ENCODE measurements at places on chromosomes 12 and 14.
A peak's percentile ranks its signal among the peaks of the same experiment; 100 is the strongest.

DNA sequence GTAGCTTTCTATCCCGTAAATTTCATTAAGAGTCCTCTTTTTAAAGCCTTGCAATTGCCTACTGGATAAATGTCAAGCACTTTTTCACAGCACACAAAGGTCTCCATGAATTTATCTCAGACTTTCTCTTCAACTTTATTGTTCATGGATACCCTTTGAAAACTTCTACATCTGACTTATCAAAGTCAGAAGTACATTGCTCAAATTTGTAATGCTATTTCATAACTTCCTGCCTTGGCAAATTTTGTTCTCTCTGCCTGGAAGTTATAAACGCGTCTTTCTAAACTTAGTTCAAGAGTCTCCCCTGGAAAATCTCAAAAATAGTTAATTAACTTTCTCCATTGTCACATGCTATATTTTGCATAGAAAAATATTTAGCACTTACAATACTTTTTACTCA lies 55.9 kb upstream of the RERGL start:
- DNase-seq: no peak

DNA sequence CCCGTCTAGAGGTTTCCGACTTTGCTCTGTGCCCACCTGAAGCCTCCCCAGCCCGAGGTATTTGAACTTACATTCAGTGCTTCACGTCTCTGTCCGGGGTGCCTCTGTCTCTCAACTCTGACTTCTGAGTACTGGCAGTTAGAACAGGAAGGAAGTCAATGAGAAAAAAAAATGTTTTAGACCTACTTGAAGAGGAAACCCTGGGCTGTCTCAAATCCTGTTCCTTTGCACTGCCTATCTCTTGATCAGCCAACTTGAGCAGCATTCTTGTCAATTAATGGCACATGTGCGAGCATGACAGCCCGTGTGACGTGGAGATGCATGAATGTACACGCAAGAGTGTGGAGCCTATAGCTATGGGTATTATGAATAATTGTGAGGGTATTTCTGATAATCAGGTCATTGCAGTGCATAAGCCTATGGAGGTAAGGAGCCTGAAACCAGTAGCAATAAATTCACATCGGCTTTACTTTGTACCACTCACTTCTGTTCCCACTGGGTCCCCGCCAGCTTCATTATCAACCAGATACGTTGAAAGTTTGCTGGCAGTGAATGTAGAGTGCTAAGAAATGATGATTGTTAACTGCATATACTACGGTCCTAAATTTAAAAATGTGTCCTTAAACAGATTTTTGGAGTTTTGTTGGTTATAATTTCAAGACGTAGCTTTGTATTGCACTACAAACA lies at the start of gene ARHGDIB:
TSS of gene ARHGDIB (minus strand) at position 136 of the 687 bp plus-strand sequence. CDS start 10,889 bp downstream, outside the sequence.
- no peak for DNase-seq

DNA sequence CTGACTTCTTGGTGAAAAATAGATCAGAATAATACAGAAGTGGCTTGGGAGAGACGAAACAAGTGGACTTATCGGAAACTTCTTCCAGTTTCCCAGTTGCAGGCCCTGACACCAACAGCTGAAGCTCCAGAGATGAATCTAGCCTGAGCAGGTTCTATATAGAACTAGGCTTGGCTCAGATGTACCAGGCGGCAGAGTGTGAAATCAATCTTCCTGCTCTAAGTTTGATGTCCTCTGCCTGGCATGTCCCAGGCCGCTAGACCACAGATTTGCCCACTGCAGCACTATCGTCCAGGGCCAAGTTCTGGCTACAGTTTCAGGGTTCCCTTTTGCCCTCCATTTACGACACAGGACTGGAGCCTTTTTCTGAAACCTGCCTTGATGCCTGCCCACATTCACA lies 91.3 kb upstream of the PLEKHA5 start:
- no peak for DNase-seq

- no peak for DNase-seq
Measured at GRCh38 chr12:58850826-58851225, 69.5 kb downstream of the LRIG3 start.

GRCh38 chr14:95363468-95363954 lies 43.8 kb upstream of the CLMN start:
- DNase-seq: no peak

- no peak for DNase-seq
Measured at GRCh38 chr14:56648508-56649301, 69.1 kb downstream of the TMEM260 start.

DNA sequence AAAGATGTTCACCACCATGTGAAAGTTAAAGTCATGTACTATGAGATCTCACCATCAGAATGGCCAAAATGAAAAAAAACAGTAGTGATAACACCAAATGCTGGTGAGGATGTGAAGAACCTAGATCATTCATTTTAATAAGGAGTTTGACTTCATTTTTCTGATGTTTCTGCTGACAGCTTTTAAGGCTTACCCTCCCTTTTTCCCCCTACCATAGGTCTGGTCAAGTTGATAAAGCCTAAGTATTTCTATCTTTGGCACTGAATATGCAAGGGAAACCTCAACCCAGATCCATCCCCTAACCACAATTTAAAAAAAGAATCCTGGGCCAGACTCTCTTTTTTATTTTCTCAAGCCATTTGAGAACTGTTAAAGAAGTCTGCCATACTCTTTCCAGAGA lies 689.6 kb upstream of the FOXG1 start:
- DNase-seq: no peak

DNA sequence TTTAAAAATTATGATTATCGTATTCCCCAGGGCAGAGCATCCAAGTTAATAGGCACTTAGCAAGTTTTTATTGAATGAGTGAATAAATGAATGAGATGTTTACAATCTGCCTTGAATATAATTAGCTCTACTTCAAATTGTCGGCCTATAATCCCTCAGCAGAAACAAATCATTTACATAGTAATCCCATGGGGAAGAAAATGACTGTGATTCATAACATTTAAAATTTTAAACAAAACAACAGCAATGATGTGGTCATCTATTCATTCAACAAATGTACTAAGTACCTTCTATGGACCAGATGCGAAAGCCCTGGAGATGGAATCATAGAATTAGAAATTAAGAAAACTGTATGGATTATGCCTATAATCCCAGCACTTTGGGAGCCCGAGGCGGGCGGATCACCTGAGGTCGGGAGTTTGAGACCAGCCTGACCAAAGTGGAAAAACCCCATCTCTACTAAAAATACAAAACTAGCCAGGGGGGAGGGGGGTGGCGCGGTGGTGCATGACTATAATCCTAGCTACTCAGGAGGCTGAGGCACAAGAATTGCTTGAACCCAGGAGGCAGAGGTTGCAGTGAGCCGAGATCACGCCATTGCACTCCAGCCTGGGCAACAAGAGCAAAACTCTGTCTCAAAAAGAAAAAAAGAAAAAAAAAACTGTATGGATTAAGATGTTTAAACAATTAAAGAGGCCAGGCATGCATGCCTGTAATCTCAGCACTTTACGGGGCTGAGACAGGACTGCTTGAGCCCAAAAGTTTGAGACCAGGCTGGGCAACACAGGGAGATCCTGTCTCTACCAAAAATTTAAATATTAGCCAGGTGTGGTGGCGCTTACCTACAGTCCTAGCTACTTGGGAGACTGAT lies 17.7 kb upstream of the MDM2 start:
- no peak for DNase-seq

DNA sequence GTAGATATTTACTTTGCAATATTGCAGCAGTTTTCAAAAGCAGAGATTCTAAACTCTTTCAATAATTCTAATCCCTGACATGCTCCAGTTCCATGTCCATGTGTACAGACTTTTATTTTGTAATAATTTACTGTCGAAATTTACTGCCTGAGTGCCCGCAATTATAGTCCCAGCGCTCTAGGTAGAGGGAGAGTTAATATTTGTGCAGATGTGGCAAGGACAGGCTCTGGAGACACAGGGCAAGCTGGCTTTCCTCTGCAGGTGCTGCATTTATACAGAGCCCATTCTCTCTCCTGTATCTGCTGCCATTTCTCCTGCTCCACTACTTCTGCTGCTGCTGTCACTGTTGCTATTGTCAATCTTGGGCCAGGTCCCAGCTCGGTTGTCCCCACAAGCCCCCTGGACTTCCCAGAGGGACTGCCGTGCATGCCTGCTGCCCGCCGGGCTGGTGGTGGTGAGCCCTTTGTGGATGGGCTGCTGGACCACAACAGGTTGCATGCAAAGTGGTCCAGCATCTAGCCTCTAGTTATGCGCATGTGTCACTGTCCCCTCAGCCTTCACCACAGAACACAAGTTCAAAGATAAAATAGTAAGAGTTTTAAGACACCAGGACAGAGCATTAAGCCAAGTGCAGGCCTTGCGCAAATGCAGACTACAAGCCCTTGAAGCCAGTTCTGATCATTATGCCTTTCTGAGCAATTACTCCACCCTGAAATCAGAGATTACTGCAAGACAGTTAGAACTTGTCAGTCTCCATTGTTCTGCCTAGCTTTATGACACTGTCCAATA lies 40.8 kb upstream of the CSRP2 start:
- no peak for DNase-seq

- DNase-seq: no peak
Measured at GRCh38 chr12:32559434-32559833, 119.7 kb upstream of the DNM1L start.

GRCh38 chr14:72812292-72812851 lies 81.5 kb downstream of the DPF3 start:
- DNase-seq: no peak

DNA sequence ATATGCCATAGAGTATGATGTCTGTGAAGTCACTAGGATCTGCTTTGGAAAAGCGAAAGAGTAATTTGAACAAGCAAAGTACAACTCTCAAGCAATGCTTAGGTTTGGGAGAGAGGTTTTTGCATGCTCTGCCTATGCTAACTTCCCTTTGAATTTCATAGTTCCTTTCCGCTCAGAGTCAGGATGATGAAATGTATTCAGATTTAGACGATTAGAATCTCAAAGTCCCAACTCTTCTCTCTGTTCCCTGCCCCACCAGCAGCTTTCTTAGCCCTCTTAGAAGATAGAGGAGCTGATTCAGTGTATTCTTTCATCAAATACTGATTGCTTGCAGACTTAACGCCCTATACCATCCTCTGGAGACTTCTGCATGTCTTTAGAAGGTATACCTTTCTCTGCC lies 11.5 kb downstream of the RAB5B start:
- DNase-seq: no peak

DNA sequence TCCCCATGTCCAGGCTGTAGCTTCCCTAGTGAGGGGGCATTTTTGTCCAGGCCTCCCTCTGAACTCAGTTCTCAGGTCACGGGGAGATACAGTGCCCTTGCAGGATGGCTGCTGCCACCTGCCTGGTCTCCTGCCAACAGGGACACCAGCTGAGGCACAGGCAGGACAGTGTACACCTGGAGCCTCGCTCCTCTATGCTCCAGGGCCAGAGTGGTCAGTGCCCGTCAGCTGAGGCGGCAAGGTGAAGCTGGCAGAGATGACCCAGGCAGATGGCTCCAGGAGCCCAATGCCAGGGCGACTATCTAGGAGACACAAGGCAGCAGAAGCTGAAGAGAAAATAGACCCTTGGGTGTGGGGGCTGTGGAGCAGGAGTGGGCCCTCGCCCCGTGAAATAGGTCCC lies 12.6 kb downstream of the TUBA1C start:
- no peak for DNase-seq

- no peak for DNase-seq
Measured at GRCh38 chr14:93379831-93380230, 32.8 kb downstream of the COX8C start.

DNA sequence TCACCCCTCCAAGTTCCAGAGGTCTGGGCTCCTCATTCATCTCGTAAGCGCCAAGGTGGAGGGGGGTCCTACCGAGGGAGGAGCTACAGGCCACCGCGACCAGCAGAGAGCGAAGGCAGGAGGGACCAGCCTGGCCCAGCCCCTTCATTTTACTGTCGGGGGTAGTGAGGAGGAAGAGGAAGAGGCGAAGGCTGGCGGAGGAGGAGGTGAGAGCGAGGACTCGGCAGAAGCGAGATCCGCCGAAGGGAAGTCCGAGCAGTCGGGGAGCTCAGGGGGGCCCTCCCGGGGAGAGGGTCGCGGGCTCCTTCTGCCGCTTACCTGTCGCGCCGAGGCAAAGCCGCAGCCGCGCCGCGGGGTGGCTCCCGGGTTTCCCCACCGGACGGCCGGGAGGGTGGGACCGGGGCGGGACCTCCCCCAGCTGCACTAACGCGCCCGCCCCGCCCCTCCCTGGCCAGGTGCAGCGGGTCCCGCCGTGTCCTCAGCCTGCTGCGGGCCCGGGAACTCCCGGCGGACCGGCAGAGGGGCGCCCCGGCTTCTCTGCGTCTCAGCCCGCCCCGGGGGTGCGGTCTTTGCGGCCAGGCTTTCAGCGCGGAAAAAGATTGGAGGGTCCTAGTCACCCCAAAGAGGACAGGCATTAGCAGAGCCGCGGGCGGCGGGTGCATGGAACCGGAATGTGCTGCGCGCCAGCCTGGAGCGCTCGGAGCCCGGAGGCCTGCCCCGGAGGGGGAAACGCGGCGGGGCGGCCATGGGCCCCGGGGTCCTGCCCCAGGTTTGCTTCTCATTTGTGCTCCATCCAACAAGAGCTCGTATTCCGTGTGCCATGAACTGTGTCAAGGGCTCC lies at the start of gene GALNT6:
TSS of gene GALNT6 (minus strand) at position 124 of the 841 bp plus-strand sequence. CDS start 11,625 bp downstream, outside the sequence.
- peak; percentile 30 for DNase-seq

- peak; percentile 52 for DNase-seq
Measured at GRCh38 chr14:44846232-44846824, 115.4 kb downstream of the KLHL28 start.

DNA sequence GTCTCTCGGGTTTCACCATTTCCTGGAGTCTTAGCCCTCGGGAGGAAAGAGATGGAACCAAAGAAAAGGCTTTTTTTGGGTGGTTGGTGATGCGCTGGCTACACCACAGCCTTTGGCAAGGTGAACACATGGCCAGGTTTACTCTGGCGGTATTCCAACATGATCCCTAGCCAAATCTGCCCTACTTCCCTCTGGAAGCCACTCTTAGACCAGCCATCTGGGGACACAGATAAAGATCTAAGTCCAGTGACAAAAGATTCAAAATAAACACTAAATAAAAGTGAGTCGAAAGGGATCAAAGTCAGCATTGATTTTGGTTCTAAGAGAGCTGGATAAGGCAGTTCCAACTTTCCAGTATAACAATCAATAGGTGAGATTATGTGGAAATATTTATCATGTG lies 694.5 kb downstream of the VRK1 start:
- no peak for DNase-seq

- no peak for DNase-seq
Measured at GRCh38 chr14:38073641-38074040, 134.1 kb upstream of the SSTR1 start.

- peak; percentile 29 for DNase-seq
Measured at GRCh38 chr12:31519511-31519910, 71.4 kb downstream of the DENND5B start.

GRCh38 chr12:7934091-7934888 lies 1.7 kb downstream of the SLC2A3 start:
- no peak for DNase-seq

- DNase-seq: no peak
Measured at GRCh38 chr14:89540830-89541470, 123.9 kb upstream of the FOXN3 start.

DNA sequence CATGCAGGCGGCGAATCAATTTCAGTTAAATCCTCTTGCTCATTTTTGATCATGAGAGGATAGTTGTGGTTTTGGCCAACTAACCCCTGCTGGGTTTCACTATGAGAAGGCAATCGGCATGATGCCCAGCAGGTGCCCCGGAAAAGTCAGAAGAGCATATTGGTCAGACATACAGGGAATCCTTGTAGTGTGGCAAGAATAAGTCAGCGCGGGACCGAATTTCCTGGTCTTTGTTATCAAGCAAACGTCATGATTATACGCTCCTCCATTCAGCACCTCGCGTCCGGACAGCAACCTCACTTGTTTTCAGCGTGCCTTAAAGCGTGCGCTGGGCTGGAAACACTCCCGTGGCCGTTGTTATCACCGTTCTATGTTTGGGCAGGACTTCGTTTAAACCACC lies 1.8 kb downstream of the TBC1D30 start:
- DNase-seq: peak; percentile 84

All from ACHN (cell line).